ENCODE measurements at places on chromosomes 2 and 18. TPM values are rescaled to one million over a fixed set of nuclear protein-coding genes. Genes with fewer than 3 reads are reported as not detected.

CCDC150 gene
- total RNA-seq = 0.98 TPM

CCT7 gene
- total RNA-seq = 85.0 TPM

RNF25 gene
- total RNA-seq = 11.1 TPM

PRKAG3 gene
- total RNA-seq = not detected

PDCL3 gene
- total RNA-seq = 8.3 TPM

GRCh38 chr2:199395311-199395710 is 62.4 kb downstream of the SATB2 start:
- no peak for DNase-seq

DNA sequence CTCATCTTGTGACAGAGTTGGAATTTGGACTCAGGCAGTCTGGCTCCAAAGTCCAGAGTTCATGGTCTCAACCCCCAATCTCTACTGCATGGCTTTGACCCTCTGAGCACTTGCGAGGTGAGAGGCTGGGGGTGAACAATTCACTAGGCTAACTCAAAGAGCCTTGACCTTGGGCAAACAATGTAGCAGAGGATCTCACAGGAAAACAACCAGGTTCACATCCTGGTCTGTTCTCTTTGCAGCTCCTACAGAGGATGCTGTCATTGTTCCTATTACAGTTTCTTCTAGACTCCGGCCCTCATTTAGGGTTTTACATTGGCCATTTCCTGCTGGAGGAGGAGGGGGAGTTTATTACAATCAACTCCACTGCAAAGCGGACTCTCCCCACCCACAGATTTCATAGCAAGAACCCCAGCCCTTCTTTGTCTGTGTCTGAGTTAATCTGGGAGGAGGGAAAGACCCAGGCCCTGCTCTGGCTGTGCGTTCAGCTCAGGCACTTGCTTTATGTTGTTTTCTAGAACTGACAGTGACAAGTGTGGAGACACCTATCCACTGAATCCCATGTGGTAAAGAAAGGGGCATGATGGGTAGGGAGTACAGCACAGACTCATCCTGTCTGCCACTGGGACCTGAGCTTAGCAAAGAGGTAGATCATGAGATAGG is 101.6 kb downstream of the LBH start:
- no peak for DNase-seq

- no peak for DNase-seq
Measured at GRCh38 chr18:830315-830901, 18.4 kb upstream of the YES1 start.

GRCh38 chr2:231348704-231349373 is 46.7 kb upstream of the B3GNT7 start:
- peak; percentile 7 for DNase-seq

DNA sequence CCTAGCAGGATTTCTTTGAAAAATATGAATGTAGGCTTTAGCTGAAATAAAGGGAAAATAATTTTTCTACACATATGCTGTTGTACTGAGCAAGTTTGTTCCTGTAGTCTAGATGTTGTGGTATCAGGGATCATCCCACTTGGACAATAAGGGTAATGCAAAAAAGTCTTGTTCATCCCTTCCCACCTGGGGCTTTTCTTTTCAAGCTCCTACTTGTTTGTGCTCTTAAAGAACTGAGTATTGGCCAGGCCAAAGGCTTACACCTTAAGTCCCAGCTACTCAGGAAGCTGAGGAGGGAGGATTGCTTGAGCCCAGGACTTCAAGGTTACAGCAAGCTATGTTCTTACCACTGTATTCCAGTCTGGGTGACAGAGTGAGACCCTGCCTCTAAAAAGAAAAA is 35.5 kb downstream of the ZC3H6 start:
- DNase-seq = no peak

DNA sequence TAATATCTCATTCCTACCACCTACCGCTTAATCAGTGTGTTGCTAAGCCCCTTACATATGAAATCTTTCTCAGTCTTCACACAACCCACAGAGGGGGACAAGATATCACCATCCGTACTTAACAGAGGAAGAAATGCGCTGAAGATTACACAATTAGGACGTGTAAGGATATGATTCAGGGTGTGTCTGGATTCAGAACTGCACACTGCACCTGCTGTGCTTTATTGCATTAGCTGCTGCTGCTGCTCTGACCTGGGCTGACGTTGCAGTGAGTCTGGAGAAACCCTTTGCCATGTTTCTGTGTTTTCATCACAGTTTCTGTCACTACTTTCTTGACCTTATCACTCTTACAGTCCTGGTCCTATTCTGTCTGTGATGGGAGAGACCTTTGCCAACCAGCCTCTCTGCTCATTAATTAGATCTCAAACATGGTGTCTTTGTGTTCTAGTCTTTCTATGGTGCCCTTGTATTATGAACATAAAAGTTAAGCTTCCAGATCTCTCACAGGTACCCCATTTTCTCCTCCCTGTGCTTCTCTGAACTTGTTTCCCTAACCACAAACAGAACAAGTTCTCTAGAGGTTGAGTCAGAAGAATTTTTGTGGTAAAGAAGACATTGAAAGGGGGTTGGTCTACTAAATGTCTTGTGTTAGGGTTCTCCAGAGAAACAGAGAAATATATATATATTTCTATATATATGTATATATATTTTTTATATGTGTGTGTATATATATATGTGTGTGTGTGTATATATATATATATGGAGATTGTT is 92.9 kb upstream of the CYP1B1 start:
- no peak for DNase-seq

Data from right lobe of liver (tissue), 6 donors.